Right ventricle myocardium inferior (tissue), 1 donor: ENCODE measurements at places on chromosomes 12 and 14.
A peak's percentile ranks its signal among the peaks of the same experiment; 100 is the strongest.

GRCh38 chr12:87676731-87677130 is 352.5 kb downstream of the C12orf50 start:
- no peak for DNase-seq

DNA sequence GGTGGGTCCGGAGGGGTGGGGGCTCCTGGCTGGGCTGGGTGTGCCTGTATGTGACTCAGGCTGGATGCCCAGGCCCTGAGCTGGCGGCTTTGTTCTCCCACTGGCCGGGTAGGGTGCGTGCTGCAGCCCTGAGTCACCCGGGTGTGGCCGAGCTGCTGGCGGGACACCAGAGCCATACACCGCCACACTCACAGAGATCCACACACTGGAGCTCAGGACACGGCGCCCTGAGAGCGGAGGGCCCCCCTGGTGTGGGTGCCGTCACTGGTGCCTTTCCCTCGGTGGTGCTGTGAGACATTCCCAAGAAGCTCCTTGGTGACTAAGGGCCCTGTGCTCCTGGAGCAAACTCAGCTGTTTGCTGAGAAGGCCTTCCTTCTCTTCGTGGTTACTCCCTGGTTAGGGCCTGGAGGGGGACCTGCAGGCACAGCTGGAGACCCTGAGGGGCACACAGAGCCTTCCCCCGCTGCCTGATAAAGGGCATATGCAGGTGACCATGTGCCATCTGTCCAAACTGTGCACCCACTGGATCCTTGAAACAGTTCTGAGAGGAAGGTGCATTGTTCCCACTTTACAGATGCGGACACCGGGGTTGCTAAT is 44.3 kb downstream of the KRT80 start:
- peak; percentile 87 for DNase-seq

DNA sequence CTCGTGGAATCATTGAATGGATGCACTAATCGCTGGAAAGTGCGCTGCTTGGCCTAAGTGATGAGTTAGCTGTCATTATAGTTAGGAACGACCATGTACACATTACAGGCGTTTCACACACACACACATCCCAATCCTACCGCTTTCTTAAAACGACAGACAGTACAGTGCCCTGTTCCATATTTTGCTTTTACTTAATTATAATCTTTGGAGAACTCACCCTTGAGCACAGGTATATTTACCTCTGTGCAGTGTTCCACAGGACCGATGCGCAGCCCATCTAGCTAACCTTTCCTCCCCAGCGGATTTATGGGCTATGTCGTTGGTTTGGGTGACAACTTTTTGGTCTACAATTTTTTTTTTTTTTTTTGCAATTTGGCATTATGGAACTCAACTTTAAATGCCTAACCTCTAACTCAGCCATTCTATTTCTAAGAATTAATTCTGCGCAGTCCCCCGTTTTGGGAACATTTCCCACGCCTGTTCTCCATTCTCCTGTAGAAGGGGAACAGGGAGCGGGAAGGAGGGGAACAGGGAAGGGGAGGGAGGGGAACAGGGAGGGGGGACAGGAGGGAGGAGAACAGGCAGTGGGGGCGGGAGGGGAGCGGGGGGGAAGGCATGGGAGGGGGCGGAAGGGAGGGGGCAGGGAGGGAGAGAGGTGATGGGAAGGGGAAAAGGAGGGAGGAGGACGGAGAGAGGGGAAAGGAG is 663 bp upstream of the ULK1 start:
- DNase-seq = no peak

- no peak for DNase-seq
Measured at GRCh38 chr12:69588527-69588926, 3.3 kb downstream of the CCT2 start.

DNA sequence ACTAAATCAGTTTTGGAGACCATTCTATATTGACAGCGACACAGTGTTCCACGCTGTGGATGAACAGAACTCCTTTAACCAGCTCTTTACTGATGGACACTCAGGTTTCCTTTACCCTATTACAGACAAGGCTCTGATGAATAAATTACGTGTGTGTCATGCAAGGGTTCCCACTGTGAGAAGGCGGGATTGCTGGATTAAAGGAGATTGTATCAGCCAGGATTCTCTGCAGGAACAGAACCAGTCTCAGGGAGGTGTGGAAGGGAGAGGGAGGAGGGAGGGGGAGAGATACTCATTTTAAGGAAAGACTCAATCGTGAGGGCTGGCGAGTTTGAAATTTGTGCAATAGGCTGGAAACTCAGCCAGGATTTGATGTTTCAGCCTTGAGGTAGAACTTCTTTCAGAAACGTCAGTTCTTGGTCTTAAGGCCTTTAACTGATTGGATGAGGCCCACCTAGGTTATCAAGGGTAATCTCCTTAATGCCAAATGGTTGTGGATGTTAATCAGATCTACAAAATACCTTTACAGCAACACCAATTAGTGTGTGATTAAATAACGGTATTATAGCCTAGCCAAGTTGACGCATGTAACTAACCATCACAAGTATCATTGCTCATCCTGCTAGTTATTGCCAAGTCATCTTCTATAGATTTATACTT is 104.0 kb downstream of the GCH1 start:
- no peak for DNase-seq

DNA sequence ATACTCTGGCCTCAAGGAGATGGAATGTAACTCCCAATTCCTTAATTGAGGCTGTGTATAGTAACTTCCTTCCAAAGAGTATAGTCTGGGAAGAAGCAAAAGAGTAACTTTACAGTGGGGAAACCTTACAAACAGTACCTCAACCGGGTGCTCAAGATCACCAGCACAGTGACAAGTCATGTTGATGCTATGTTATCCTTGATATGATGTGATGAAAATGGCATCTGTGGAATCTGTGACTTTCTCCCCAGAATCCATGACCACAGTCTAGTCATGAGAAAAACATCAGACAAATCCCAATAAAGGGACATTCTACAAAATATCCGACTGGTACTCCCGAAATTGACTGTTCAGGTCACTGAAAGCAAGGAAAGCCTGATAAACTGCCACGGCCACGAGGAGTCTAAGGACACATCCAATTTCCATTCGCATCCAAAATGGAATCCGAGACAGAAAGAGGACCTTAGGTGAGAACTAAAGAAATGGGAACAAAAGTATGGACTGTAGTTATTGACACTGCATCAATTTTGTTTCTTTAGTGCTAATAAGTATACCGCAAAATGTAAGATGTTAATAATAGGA is 97.3 kb upstream of the FRMD6 start:
- DNase-seq = no peak

- no peak for DNase-seq
Measured at GRCh38 chr12:98372340-98373024, 142.9 kb upstream of the TMPO start.

DNA sequence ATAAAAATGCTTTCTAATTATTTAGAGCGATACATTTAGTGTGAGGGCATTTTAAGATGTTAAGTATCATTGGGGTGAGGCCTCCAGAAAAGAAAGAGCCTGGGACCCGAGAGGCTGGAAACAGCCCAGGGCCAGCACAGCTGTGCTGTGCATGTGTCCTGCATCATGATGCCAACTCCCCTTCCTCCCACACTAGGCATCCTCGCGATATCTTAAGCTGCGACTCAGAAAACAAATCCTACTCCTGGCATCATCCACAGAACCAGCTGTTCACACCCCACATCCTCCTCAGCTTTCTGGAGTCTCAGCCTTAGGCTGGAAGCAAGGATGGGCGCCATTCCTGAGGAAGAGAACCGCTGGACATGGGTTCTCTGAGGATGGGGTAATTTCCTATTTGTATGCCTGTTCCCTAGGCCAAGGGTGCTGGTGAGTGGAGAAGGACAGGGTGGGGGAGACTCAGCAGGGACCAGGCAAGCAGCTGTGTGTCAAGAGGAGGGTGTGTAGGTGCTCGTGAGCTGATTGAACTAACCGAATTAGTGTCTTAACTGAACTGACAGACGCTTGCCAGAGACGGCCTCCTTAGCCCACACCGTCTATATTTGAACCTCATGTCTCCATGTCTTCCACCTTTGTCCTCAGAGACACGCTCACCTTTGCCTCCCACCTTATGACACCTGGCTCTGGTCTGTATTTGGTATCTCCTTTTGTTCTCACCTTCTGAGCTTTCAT is 15.6 kb upstream of the MCRS1 start:
- no peak for DNase-seq

DNA sequence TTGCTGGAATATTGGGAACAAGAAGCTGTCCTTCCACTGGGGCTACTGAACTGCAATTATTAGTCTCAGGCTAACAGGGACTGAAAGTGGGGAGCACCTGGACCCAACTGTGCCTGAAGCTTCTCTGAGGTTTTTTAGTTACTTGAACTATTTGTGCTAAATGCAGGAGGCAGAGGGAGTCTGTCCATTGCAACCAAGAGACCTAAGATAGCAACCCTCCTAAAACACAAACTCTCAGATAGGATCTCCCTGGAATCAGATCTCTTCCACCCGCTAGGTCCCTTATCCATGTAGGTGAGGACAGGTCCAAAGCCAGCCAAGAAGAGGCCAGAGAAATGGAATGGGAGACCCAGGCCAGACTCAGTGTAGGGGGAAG is 58.1 kb downstream of the NCOR2 start:
- no peak for DNase-seq

- DNase-seq = no peak
Measured at GRCh38 chr12:49093792-49094159, 825 bp downstream of the DHH start.

DNA sequence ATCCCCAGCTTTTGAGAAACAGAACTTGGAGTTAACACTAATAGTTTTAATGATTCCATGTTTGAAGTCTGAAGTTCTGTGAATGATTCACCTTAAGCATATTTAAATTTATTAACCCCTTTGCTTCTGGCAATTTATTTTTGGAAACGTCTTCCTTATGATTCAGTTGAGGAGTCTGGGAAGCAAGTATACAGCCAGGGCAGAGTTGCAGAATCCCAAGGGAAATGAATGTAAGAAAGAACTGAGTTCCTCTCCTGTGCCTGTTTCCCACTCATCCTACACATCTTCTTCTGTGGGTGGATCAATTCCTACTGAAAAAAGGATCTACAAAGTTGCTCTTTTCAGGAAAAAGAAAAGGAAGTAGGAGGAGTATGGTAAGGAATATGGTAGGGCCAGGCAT is 108.2 kb upstream of the CCDC91 start:
- DNase-seq = no peak

DNA sequence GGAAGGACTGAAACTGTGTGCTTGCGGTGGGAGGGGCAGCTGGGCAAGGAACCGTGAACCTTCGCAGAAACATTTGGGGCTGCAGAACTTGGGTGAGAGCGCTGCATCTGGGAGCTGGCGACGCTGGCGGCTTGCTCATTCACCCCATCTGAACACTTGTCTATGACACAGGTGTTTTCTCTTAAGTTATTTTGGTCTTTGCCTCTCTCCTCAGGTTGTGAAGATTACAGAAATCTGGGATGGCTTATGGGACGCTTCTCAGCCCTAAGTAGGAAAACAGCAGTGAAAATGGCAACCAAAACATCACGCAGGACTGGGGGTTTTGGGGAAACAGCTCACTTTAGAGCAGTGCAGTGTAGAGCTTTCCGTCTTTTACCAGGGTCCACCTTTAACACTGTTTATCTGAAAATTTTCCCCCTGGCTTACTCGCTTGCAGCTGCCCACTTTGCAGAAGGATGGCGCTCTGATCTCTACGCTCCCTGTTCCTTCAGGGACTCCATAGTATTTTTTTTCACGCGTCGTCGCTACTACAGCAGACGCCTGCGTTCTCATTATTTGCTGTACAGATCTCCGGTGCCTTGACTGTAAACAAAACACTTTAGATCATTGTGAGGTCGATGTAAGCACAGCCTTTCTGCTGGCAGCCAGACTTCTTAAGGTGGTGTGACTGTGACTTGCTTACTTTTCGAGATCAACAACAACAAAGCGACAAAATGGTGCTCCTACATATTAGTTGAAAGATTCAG is 2.7 kb upstream of the CDKN1B start:
- DNase-seq = no peak

DNA sequence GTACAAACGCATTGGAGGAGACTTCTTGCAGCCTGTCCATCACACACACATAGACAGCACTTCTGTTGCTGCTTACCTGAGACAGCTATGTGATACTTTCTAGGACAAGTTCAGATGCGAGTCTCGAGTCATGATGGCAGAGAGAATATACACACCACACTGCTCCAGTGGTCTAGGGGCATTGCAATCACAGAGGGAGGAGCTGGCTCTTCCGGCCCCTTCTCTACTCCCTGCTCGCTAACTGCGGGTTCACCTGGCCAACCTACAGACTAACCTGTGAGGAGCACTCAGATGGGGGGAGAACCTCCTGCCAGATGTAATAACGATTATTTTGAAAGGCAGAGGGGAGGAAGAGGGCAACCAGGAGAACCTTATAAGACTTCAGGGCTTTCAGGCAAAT is 30.7 kb downstream of the EMP1 start:
- no peak for DNase-seq

GRCh38 chr12:88188180-88188579 is 46.1 kb downstream of the TMTC3 start:
- DNase-seq = no peak

DNA sequence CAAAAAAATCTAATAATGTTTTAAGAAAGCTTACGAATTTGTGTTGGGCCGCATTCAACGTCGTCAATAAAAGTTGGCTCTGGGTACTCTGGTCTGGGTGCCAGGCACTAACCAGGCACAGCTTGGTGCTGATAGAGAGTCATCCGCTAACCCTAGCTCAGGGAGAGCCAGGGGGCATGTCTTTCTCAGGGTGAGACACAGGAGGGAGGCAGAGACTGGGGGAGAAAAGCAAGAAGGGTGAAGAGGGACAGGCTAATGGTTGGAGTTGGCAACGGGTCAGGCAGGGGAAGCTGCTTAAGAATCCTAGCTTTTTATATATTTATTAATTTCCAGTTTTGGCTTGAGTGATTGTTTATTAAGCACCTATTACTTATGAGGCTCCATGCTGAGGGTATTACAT is 105.0 kb downstream of the CMKLR1 start:
- DNase-seq = no peak

GRCh38 chr14:28635387-28635786 is 131.2 kb upstream of the FOXG1 start:
- no peak for DNase-seq
